ENCODE measurements at places on chromosomes 6 and 20. TPM values are rescaled to one million over a fixed set of nuclear protein-coding genes. Genes with fewer than 3 reads are reported as not detected.

Gene UQCC2
- total RNA-seq, result 114 TPM

Gene MYBL2
- total RNA-seq, result 124 TPM

Gene CRYBG1
- 0.07 TPM for total RNA-seq

Gene POM121L2
- not detected for total RNA-seq

Gene MEP1A
- not detected for total RNA-seq

Gene NELFE
- 86.1 TPM for total RNA-seq

Gene PTCHD4
- 1.4 TPM for total RNA-seq

Gene SPATA2
- 10.5 TPM for total RNA-seq

Gene PGK2
- total RNA-seq, result not detected

Gene MCCD1
- total RNA-seq, result not detected

Gene CPXM1
- 200 TPM for total RNA-seq

Gene NKAIN4
- 44.0 TPM for total RNA-seq

- no peak for DNase-seq
Observed at GRCh38 chr6:29559524-29560287, at the start of gene UBD. Gene UBD, minus strand, starts transcription at chr6:29559732. Its CDS starts 31 bp downstream, at chr6:29559701.

DNA sequence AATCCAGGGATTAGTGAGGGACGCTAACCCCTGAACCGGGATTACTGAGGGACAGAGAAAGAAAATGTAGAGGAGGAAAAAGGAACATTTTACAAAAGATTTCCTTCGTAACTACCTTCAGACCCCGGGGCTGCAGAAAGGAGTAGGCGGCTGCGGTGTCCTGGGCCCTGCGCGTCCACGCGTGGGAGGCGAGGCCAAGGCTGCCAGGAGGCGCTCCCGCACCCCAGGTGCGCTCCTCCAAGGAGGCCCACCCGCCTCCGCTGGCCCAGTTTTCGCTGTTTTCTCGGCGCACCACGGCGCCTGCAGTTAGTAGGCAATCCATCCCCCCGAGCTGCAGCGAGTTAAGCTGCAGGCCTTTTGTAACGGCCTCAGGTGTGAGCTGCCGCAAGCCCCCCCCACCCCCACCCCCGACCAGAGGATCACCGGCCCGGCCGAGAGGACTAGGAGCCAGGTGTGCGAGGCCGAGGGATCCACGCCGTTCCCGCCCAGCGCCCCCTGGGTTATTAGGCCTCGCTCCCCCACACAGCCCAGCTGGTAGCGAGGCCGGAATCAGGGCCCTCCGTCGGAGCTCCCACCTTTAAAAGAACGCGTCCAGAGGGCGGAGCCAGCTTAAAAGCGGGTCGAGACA is 380.3 kb upstream of the ARID1B start:
- DNase-seq, result no peak

GRCh38 chr20:21203088-21203656 is 77.3 kb downstream of the KIZ start:
- no peak for DNase-seq

GRCh38 chr6:142332393-142333098 is 30.7 kb downstream of the ADGRG6 start:
- no peak for DNase-seq

GRCh38 chr6:5764401-5764955 is 242.2 kb downstream of the NRN1 start:
- no peak for DNase-seq

DNA sequence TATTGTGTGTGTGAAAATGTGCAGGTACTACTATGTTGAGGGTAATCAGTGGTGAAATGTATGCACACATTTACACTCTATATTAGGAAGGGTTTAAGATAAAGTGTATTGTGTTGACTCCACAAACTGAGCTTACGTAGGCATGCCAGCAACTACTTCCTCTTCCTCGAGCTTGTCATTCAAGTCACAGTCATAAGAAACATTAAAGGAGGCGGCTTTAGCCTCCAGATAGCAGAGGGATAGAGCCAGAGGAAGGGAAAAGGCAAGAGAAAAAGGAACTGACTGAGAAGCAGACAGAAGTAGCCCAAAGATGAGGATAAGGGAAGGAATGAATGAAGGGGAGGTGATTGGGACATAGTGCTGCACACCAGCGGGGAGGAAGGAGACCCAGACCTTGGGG is 55.2 kb downstream of the SMLR1 start:
- DNase-seq, result no peak

- no peak for DNase-seq
Observed at GRCh38 chr6:4136354-4136831, 1.0 kb upstream of the ECI2 start.

GRCh38 chr6:40852779-40853373 is 186.1 kb downstream of the UNC5CL start:
- DNase-seq, result no peak

DNA sequence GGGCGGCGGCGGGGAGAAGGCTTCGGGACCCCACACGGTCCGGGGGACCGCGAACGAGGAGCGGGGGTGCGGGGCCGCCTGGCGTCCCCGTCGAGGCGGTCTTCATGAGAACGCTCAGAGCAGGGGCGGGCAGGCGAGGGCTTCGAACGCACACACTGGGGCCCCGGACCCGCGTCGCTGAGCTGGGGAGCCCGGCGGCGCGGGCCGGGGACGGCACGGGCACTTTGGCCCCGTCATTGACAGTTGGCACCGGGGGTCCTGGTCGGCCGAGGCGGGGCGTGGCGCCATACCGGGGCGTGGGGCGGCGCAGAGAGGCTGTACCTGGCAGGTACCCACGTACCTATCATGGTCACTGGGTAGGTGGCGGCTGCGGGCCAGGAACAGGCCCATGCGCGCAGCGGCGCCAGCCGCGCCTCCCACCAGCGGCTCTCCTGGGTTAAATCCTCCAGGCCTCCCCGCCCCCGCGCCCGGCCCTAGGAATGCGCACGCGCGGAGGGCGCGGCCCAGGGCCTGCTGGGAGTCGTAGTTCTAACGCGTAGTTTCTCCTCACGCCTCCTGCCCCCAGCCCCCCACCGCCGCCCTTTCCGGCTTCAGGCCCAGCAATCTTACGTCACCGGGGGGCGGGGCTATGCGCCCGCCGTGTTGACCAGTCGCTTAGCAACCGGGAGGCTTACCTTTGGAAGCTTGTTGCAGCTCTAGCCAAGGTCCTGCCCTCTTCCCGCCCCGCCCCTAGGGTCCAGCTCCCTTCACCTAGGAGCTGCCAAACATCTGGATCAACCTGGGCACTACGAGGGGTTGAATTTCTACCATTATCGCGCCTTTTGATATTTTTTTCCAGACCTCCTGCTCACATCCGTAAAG is at the start of the genes PACRG and PRKN:
Gene PACRG (plus strand): TSS at position 653 of the 861 bp plus-strand sequence.
Gene PRKN (minus strand): TSS at position 445 of the 861 bp plus-strand sequence.
- DNase-seq, result peak; percentile 96

- no peak for DNase-seq
Observed at GRCh38 chr6:4336778-4337442, 201.5 kb upstream of the ECI2 start.

DNA sequence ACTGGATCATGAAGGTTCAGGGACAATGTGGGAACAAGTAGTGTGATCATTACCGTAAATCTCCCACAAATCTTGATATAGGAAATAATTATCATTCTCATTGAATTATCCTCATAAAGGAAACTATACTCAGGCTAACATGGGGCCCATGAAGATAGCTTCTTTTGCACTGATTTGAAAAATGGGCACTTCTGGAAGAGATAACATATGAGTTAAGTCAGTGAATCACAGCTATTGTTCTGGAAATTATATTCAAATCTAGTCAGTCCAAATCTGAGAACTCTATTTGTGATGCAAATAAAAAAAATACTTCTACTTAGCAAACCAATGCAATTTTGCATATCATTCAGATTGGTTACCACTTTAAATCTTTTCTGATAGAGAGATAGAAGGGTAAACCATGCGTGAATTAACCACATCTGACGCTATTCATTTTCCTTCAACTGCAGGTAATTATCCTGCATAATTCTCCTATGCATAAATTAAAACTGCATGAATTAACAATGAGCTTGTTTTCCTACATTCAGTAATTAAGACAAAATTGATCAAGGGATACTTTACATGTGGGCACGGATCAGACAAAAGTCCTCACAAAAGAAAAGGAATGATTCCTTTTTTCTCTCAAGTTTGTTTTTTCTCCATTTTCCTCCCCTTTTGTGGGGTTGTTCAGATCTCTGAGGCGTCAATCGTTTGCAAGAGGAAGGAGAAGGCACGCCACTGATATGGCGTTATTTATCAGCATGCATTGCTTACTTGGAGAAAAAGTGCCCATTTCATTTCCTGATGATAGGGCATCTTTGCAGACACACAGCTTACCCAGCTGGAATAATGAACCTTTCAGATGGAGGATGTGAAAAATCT is 36.4 kb downstream of the RIPOR2 start:
- DNase-seq, result no peak

GRCh38 chr6:81763051-81763450 is 10.6 kb upstream of the TENT5A start:
- DNase-seq, result no peak

DNA sequence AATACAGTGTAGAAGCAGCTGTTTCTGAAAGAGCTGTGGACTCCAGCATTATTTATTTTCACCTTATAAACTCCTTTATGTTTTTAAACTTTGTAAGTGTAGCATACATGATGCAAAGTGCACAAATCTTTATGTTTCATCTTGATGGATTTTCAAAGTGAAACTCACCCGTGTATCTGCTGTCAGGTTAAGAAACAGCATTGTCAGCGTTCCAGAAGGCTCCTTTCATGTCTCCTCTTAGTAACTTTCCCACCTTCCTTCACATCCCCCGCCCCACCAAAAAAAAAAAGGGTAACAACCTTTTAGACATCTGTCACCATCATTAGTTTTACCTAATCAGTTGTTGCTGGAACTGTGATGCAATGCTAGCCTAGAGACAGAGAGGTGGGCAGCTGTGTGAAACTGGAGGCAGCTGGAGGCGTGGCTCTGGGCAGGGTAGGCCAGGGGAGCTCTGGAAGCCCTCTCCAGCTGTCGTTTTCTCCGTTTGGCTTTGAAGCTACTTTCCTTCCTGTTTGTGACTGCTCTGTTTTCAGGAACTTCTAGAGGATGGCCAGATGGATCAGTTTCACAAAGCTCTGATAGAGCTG is 7.2 kb downstream of the ACTR5 start:
- no peak for DNase-seq

DNA sequence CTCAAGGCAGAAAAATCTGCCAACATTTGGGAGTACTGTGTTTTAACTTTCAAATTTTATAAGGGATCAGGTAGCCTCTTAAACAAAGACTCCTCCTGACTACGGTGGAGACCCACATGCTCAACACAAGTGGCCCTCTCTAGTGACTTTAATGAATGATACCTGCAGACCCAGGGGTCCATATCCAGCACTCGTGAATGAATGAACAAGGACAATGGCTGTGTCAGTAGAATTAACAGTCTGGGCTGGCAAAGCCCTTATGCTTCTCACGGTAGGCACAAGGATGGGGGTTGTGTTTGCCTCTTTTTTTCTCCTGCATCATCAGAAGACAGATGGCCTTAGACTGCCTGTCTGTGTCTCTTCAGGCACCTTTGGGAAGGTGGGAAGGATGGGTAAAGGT is 112.6 kb upstream of the TRAF3IP2 start:
- no peak for DNase-seq

DNA sequence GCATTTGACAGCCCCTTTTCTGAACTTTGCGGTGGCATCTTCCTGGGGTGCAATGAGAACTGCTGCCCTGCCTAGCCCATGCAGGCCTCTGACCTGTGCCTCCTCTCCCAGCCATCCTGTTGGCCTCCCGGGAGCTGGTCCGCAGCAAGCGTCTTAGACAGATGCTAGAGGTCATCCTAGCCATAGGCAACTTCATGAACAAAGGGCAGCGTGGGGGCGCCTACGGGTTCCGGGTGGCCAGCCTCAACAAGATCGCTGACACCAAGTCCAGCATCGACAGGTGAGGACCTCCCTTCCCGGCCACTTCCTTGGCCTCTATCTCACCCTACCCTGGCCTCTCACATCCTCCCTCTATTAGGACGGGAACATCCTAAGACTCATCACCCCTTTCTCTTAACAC is 37.6 kb downstream of the MOCS1 start:
- DNase-seq, result no peak

DNA sequence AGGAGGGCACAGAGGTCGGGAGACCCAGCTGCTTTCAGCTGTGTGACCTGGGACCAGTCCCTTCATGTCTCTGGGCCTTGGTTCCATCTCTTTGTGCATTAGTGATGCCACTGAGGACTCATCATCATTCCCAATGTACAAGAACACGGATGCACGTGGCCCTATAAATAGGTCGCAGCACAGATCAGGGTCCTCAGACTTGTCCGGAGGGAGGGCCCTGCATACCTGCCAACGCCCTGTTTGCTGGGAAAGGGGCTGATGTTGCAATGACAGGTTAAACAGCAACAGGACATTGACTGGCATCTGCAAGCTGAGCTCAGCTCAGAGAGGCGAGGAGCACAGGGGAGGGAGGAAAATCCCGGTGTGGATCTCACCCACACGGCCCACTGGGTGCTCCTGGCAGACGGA is 21.8 kb downstream of the TGM2 start:
- no peak for DNase-seq

GRCh38 chr6:130890521-130890971 is 63.3 kb downstream of the SMLR1 start:
- no peak for DNase-seq

GRCh38 chr20:11274141-11274594 is 600.4 kb upstream of the JAG1 start:
- DNase-seq, result no peak

GRCh38 chr6:64439274-64439673 is 803.7 kb downstream of the PHF3 start:
- no peak for DNase-seq

DNA sequence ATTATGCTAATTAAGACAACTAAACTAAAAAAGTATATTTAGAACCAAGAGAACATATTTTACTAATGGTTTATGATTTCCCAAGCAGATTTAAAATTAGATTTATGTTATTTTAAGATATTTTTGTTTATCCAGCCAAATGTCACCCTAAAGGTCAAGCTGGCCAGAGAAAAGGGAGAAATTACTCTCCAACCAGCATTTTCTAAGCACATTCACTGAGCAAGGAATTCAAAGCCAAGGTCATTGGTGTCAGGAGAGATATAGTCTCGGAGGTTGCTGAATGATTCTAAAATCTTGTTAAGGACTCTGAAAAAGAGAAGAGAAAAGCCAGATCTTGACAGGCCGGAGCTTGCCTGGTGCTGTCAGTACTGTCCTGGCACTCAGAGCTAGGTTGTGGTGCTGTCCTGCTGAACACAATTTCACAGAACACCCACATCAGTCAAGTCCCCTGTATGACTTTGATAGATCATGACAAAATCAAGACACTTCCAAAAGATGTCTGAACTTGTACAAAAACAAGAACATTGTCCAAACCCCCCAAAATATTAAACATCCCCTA is 222.3 kb upstream of the SMLR1 start:
- no peak for DNase-seq
